ENCODE measurements at places on chromosomes 16 and 17.

- no peak for DNase-seq
Observed at GRCh38 chr17:2749058-2749783, at the start of gene CCDC92B. CCDC92B (minus strand) TSS chr17:2749652; CDS start chr17:2735145, 14,507 bp downstream.

GRCh38 chr16:87501117-87501516 is 8.3 kb upstream of the ZCCHC14 start:
- DNase-seq = no peak

- DNase-seq = no peak
Observed at GRCh38 chr17:81810476-81810875, 6.5 kb downstream of the GCGR start.

DNA sequence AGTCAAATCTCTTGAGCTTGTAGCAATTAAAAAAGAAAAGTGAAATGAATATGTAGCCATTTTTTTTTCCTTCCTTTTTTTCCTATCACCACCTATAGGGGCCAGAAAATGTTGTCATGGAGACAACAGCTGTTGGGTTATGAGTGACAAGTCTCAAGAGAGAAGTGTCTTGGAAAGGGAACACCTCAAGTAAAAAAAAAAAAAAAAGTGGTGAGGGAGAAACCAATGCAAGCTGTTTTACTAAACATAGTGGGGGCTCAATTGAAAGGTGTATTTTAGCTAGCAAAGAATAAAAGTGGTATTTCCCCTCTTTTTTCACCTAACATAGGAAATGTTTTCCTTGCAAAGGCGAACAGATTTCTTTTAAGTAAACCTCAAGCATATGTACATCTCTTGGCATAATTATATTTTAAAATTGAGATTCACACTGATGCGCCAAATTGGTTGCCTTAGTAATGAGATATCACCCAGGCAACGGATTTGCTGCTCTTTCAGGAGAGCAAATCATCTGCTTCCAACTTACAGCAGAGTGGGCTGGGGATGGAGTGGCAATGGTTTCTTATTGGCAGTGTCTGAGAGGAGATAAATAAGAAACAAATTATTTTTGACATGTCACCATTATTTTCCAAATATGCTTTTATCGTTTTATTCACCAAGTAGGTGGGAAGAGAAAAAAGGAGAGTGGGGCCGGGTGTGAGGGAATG is 183.6 kb downstream of the MYO1D start:
- DNase-seq = peak; percentile 43

- DNase-seq = peak; percentile 56
Observed at GRCh38 chr17:67365738-67366192, 612 bp downstream of the PSMD12 start.

DNA sequence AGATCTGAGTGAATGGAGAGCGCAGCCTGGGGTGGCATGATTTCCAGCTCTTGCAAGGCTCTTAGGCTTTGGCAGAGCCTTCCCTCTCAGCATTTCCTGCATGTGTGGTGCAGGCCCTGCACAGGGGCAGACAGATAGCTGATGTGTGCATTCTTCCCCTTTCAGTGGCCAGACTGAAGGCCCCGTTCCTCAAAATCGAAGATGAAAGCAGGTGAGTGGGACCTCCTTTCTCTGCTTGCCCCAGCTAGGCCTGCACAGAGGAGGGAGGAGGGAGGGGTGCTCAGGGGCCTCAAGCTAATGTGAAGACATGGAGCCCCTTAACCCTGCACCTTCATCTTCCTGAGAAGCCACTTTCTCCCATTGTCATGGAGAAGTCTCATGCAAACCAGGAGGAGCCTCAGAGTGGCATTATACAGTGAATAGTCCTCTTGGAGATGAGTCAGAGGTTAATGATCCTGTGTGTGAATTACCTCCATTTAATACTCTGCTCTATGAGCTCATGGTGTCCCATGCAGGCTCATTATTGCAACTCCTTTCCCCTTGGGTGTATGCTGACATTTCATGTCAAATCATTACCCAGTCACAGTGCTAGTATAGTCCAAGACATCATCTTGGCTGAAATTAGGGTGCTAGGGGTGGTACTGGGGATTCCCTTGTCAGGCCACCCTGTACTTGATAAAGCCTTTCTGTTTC is 20.4 kb upstream of the ADAM11 start:
- no peak for DNase-seq

- no peak for DNase-seq
Observed at GRCh38 chr16:57003439-57004386, 14.4 kb downstream of the NLRC5 start.

GRCh38 chr17:1580979-1581676 is 18.5 kb upstream of the PITPNA start:
- DNase-seq = no peak

DNA sequence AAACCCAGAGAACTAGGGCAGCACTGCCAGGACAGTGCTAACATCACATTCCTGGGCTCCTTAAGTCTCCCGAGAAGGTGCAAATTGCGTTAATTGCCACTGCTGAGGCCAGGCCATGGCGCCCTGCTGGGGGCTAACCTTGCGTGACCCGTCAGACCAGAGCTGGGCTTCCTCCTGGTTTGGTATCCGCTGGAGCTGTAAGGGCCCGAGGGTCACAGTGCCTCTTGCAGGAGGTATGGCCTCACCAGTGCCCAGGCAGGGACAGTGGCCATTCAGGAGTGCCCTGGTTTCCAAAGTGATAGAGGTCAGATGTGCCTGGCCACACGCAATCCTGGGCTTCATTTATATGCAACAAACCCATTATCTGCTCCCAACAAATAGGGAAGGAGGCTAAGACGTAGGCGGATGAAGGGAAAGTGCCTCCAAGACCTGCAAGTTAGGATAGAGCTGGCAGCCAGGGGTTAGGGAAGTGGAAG is 17.7 kb upstream of the ADCY9 start:
- DNase-seq = no peak

DNA sequence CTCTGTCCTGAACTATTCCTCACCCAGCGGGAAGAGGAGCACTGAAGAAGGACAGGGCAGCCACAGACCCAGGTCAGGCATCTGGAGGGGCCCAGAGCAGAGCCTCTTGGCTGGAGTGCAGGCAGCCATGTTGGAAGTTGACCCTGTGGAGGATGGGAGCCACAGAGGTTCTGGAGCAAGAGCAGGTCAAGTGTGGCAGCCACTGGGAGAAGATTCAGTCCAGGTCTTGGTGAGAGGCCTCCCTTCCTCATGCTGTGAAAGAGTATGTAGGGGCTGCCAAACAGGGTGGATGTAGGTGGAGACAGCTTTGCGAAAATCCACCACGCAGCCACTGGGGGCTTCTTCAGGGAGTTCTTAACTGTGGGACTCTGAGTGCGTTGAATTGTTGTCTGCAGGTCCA is 590 bp upstream of the CD79B start:
- no peak for DNase-seq

DNA sequence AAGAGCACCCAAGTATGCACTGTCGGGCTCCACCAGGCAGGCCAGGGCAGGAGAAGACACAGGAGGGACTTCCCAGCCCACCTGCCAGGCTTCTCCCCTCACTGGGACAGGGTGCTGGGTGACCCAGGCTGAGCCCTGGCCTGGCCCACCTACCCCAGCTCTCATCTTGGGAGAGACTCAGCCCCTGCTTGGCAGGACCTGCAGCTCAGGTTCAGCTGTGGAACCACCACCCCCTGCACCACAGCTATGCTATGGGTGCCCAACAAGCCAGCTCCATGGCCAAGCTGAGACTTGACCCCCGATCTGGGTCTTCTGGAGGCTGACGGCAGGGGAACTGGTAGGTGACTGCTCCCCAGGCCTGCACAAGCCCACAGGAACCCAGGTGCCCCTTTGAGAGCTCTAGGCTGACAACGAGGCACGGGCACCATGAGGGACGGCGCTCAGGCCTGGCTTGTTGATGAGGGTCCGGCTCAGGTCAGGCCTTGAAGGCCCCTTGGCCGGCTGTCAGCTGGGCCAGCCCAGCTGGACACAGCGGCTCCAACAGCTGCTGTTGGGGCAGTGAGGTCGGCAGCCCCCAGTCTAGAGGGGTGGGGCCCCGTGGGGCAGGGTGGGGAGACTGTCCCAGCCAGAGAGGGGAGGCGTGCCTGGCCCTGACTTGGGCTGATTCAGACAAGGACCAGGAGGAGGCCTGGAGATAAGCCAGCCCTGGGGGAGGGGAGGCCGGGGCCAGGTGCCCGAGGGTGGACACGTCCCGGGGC is 4.6 kb downstream of the RPUSD1 start:
- no peak for DNase-seq

DNA sequence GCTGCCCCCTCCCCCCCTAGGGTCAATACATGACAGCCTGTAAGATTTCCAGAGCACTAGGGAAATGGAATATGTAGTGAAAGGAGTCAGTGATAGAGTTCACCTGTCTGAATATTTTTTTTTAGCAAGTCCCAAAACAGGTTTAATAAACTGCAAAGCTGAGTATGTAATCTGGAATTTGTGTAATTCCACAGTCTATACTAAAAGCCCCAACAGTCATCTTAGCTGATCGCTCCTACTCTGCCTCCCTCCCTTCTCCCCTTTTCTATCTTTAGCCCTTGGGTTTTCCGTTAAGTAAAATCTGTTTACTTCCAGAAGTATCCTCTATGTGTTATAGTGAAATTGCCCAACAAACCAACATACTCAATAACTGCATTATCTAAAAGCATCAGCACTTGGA is 3.5 kb downstream of the CDH13 start:
- no peak for DNase-seq

DNA sequence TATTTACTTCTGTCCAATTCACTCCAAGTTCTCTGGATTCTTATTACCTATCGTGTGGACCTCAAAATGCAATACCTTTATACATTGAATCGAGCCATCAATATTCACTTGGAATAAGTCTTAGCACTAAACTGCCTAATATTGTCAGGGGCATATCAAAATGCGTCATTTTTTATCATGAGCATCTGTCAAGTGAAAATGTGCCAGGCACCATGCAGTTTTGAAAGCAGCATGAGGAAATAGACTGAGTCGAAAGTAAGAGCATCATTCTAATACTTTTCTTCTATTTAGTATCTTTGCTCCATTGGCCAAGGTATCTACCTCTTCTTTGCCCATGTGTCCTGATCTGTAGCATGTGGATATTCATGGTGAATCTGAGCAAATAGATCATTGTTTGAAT is 1193.4 kb downstream of the CDH11 start:
- DNase-seq = no peak

DNA sequence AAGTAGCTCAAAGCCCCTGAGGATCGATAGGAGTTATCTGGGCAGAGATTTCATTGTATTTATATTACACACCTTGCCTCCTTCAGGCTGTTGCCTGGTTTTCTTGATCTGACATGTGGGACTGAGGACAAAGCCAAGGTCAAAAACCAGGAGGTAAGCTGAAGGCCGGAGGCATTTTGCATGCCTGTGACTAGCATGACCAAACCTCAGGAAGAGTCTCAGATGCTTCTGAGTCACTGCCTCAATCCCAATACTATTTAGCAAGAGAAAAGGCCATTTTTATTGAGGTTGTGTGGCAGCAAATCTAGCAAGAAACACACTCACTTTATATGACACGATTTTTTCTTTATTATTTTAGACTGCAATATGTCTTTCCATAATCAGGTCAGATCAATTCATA is 968.1 kb downstream of the CDH11 start:
- DNase-seq = no peak

- DNase-seq = no peak
Observed at GRCh38 chr17:21164620-21165019, 37.9 kb downstream of the DHRS7B start.

DNA sequence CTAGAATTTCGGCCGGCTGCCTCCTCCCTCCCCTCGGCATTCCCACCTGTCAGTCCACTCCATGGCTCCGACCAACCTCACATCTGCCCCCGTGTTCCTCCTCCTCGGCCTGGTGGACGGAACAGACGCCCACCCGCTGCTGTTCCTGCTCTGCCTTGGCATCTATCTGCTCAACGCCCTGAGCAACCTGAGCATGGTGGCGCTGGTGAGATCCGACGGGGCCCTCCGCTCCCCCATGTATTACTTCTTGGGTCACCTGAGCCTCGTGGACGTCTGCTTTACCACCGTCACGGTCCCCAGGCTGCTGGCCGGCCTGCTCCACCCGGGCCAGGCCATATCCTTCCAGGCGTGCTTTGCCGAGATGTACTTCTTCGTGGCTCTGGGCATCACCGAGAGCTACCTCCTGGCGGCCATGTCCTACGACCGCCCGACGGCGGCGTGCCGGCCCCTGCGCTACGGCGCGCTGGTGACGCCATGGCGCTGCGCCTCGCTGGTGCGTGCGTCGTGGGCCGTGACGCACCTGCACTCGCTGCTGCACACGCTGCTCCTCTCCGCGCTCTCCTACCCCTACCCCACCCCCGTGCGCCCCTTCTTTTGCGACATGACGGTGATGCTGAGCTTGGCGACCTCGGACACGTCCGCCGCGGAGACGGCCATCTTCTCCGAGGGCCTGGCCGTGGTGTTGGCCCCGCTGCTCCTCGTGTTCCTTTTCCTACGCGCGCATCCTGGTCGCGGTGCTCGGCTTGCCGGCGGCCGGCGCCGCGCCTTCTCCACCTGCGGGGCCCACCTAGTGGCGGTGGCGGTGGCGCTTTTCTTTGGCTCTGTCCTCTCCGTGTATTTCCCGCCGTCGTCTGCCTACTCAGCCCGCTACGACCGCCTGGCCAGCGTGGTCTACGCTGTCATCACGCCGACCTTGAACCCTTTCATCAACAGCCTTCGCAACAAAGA is at the start of gene OR3A2:
Gene OR3A2, minus strand, starts transcription at position 440 of the 948 bp plus-strand sequence.
- no peak for DNase-seq

DNA sequence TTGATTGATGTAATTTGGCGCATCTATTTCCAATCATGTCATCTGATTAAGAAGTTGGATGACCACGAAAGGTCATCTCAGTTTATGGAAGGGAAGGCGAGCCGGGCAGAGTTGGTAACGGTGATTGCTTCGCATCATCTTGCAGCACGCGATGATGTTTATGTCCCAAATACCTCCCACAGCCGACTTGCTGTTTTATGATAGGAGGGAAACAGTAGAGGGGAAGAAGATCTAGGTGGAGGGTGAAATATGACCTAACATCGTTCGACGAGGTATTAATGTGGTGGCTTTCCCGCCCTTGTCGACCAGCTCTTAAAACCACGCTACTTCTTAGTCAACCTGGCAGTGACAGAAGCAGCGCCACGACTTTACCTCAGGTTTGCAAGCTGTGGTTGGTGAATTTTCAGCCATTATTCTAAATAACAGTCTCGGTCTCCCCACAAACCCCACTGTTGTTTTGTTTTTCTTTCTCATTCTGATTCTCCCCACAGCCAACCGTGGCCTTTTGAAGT is 805 bp upstream of the TANC2 start:
- no peak for DNase-seq

DNA sequence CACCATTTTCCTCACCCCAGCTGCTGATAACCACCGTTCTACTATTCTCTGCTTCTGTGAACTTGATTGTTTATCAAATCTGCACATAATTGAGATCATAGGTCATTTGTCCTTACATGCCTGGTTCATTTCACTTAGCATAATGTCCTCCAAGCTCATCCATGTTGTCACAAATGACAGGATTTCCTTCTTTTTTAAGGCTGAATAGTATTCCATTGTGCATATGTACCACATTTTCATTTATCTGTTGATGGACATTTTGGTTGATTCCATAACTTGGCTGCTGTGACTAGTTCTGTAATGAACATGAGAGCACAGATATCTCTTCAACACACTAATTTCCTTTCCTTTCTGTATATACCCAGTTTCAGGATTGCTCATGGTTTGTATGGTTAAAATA is 225.3 kb upstream of the TBX2 start:
- DNase-seq = no peak

All from KBM-7 (cell line).